Activated T-helper 1 cell treated with anti-CD3 and anti-CD28 coated beads, Interleukin-2, amount 50 U/mL, for 16 hours (primary cell): ENCODE measurements at places on chromosomes 4 and X.

GRCh38 chrX:34381241-34381640 is 249.1 kb upstream of the FAM47A start:
- no peak for DNase-seq

GRCh38 chrX:111467896-111468295 is 43.5 kb upstream of the SERTM2 start:
- no peak for DNase-seq

- no peak for DNase-seq
These were observed 149.0 kb upstream of the SCML1 start for GRCh38 chrX:17588303-17588702.

DNA sequence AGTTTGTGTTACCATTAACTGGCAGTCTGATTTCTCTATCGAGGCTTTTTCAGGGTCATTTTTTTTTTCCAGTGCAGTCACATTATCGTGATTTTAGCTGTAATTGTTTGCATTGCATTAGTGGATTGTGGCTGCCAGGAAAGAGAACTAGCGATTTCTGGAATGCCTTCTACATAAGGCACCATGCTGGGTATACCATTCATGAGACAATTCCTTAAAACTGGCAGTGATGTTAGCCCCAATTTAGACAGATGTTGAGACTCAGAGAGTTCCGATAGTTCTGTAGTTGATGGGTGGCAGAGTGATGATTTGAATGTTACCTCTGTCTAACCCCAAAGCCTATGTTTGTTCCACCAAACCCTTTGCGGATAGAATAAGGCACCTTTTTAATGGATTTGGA is 175.4 kb upstream of the TENM3 start:
- no peak for DNase-seq

DNA sequence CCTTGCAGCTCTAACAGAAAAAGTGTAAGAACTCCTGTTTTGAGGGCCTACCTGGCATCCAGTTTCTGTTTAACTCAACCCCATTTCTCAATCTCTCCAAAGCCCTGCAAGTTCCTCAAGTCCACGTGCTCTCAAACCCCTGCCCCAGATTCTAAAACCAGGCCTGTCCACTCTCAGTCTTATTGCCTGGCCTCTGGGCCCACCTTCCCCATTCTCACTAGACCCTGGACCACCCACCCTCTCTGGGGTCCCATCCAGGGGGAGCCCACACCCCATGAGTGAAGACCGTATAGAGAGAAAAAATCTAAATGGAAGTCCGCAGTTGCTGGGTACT is 58.3 kb downstream of the TLR10 start:
- no peak for DNase-seq

DNA sequence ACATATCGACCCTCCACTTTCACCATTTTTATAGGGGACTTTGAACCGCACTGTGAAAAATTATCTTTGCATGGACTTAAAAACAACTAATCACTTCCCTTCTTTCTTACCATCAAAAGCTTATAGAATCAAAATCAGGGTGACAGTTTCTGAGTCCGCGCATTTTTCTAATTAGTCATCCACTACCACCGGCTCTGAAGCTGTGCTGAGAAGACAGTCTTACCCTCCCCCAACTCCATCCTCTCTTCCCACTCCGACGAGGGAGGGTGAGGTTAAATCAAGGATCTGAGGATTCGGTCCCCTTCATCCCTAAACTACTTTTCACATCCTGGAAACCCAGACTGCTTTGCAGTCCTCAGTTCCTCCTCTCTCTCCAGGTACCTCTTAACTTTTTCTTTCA is 4.2 kb downstream of the DCTD start:
- DNase-seq, result no peak

GRCh38 chr4:5782829-5783476 is 72.0 kb downstream of the EVC start:
- no peak for DNase-seq

- no peak for DNase-seq
These were observed 137.3 kb downstream of the CRLF2 start for GRCh38 chrX:1075156-1075555.

DNA sequence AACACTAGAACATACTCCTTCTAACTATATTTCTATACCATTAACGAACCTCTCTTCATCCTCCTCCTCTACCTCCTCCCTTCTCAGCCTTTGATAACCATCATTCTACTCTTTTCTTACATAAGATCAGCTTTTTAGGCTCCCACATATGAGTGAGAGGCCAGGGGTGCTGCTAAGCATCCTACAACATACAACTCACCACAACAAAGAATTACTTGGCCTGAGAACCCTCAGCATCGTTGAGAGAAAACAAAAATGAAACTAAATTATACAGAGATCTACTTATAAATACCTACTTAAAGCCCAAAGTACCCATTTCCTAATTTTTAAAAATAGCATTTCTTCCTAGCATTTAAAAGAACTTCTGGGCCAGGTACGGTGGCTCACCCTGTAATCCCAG is 77.7 kb downstream of the CC2D2A start:
- no peak for DNase-seq

GRCh38 chr4:168560184-168561180 is 63.6 kb downstream of the PALLD start:
- no peak for DNase-seq

DNA sequence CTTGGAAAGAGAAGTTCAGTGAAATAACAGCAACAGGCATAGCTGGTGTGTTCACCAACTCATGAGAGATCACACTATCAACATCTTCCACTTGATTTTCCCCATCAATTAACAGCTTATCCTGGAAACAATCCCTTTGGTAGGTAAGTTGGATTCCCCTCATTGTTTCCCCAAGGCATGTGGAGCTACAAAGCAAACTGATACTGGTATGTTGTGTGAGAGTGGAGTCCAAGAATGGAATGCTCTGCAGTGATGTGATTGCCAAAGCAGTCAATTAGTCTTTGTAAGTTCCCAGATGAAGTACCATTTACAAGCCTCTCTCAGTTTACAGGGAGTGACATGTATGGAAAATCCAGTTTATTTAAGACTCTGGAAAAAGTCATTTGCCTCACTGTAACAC is 13.7 kb upstream of the XAGE2 start:
- no peak for DNase-seq

GRCh38 chr4:176563591-176563990 is 229.1 kb downstream of the VEGFC start:
- DNase-seq, result no peak

GRCh38 chrX:20382518-20383297 is 116.0 kb upstream of the RPS6KA3 start:
- no peak for DNase-seq

- DNase-seq, result no peak
These were observed 147.0 kb upstream of the HPGD start for GRCh38 chr4:174669270-174669669.

DNA sequence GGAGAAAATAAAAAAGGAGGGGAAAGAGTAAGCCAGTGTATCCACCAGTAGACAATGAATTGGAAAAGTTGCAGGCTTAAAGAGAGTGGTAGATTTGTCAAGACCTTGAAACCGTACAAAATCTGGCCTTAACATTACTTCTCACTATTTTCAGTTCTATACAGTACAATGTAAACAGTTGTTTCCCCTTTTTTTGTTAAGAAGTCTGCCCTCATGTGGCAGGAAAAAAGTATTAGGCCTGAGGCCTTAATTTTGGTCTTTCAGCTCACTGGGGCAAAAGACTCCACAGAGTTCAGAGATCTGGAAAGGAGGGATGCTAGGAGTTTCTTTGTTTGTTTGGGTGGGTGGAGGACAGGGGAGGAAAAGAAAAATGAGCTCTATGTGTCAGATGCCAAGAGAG is 92.8 kb upstream of the CCDC160 start:
- DNase-seq, result no peak

DNA sequence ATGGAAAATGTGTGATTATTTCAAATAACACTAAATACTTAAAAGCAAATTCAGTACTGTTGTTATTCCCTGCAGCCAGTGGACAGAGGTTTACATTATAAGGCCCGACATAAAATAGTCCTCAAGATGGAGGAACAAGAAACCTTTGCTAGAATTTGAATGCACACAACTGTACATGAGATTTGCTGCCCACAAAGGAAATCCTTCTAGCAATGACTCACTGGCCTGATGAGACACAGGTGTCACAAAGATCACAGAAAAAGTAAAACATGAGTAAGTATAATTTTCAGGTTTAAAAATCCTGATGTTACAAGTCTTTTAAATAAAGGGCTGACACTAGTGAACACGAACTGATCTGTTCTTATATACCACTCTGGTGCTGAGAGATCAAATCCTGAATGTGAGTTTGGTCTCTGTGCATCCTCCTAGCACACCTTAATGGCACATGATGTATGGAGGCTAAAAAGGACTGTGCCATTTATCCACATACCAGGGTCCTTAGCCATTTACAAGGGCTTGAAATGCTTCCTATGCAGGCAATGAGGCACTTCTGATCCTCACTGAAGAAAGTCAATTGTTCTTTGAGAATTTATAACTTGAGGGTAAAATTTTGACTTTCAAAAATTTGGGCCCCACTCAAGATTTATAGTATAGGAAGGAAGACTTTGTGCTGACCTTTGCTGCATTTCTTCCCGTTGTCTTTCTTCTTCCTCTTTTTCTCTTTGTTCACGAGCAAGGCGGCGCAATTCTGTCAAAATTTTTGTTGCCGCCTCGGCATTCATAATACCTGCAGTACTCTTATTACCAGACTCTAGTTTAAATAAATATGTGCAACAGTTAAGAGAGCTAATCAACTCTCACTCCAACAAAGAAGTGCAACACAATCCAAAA is 23.0 kb downstream of the MAP7D3 start:
- DNase-seq, result no peak

GRCh38 chrX:119489212-119490074 is 21.2 kb downstream of the SLC25A5 start:
- no peak for DNase-seq

- no peak for DNase-seq
These were observed 16.9 kb upstream of the CEP135 start for GRCh38 chr4:55931833-55932232.

- no peak for DNase-seq
These were observed 61.9 kb upstream of the NFKB1 start for GRCh38 chr4:102439236-102439614.

DNA sequence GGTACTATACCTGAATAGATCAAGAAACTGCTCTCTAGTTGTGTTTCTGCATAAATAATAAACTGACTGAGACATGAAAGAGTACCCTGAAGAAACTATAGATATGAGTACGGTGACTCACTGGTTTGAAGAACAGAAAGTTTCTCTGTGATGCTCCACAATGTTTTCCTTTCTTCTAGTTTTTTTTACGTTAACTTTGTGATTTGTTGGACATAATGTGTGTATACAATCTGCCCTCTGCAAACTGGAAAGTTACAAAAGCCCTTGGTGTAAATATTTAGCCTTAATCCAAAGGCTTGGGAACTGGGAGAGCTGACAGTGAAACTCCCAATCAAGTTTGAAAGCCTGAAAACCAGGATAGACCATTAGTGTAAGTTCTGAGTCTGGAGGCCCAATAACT is 31.6 kb upstream of the PAPSS1 start:
- no peak for DNase-seq

- no peak for DNase-seq
These were observed 222.6 kb downstream of the SPIN4 start for GRCh38 chrX:63128509-63128908.

DNA sequence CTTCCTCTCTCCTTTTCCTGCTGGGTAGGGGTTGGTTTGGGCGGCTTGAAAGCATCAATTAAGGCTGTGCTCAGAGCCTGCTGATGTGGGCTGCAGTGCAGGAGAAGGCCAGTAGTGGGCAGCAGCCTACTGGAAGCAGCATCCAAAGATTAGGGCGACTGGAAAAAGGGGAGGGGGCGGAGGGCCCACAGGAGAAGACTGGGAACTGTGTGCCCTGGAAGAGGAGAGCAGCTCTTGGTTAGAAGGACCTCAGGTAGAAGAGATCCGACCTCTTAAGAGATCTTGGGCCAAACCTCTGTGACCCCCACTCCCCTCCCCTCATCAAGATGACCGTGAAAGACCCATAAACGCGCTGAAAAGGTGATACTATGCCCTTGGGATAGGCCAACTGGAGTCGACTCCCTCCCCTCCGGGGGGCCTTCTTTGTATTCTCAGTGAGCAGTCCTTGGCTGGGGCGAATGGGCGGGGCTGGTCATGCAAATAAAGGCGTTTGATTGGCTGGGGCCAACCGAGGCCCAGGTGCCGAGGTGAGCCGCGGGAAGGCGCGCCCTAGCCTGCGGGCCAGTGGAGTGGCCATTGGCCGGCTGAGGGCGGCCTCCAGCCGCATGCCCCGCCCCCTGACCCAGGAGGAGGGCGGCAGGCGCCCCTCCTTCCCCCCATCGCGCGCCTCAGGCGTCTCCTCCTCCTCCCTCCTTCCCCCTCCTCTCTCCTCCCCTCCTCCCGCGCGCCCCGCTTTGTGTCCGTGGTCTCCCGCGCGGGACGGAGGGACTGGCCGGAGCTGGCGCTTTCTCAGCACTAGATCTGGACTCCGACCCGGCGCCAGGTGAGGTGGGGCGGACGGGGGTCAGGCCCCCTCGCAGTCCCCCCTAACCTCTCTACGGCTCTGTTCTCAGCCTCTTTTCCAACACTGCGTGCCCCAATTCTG is 10.1 kb downstream of the DLG3 start:
- peak; percentile 52 for DNase-seq

GRCh38 chrX:10206317-10206716 is 49.5 kb downstream of the CLCN4 start:
- no peak for DNase-seq

DNA sequence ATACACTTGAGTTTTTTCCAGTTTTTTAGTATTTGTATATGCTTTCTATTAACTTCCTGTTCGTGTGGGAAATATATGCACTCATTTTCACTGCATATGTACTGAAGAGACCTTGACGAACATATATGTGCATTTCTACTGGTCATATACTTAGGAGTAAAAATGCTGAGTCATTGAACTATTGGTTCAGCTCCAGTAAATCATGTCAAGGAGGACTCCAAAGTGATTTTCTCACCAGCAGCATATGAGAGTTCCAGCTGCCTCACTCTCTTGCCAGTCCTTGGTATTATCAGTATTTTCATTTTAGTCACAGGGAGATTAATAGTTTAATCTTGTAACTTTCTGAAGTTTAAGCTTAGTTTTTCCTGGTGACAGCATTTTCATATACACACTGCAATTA is 2750.2 kb downstream of the ARAP2 start:
- no peak for DNase-seq

- no peak for DNase-seq
These were observed 35.4 kb upstream of the HPSE start for GRCh38 chr4:83369831-83370639.

DNA sequence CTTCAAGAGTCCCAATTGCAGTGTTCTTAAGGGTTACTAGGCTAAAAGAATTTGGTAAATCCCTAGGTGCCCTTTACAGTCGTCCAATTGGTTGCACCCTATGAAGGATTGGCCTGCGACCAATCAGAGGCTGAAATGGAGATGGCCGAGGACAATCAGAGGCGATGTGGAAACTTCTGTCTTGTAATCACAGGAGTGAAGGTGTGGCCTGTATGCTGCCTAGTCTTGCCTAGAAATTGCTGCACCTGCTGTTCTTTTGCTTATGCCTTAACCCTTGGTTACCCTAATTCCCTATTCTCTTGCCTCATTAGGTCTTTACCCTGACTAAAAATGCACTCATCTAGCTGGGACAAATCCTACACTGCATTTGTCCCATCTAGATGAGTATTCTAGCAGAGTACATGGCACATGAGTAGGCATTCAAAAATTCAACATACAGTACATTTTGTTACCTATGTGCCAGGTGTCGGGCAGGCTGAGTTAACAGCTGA is 1.0 kb upstream of the DCK start:
- DNase-seq, result no peak

GRCh38 chr4:85725721-85726170 is 250.8 kb downstream of the ARHGAP24 start:
- DNase-seq, result no peak
